ENCODE measurements at places on chromosomes 2 and 18.

DNA sequence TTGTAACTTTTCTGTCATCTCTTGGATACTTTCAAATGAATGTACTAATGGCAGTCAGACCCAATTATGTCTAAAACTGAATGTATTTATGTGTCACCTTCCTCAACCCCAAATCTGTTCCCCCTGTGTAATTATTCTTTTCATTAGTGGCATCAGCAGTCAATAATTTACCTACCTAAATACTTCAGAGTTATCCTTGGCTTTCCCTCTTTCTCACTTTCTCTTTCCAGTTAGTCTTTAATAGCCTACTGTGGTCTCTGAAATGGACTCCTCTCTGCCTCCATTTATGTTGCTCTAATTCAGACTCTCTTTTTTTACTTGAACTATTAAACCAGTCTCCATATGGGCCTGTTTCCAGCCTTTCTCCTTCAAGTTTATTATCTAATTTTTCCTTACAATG is 21.0 kb downstream of the C18orf63 start:
- no peak for DNase-seq

- no peak for DNase-seq
Observed at GRCh38 chr2:50957896-50958295, 74.0 kb downstream of the NRXN1 start.

GRCh38 chr2:97730245-97730644 is 16.9 kb downstream of the ZAP70 start:
- DNase-seq: no peak

- no peak for DNase-seq
Observed at GRCh38 chr2:171214093-171214492, 53.4 kb upstream of the TLK1 start.

GRCh38 chr2:188551671-188552070 is 260.0 kb downstream of the GULP1 start:
- no peak for DNase-seq

- DNase-seq: peak; percentile 95
Observed at GRCh38 chr2:74421221-74421870, at the start of the genes C2orf81 and WDR54. Gene C2orf81 (minus strand): TSS chr2:74421619. CDS start chr2:74421560, 59 bp downstream. Gene WDR54 (plus strand): TSS chr2:74421730. CDS start chr2:74422154, 424 bp downstream.

GRCh38 chr2:18290386-18290785 is 270.1 kb downstream of the RDH14 start:
- no peak for DNase-seq

DNA sequence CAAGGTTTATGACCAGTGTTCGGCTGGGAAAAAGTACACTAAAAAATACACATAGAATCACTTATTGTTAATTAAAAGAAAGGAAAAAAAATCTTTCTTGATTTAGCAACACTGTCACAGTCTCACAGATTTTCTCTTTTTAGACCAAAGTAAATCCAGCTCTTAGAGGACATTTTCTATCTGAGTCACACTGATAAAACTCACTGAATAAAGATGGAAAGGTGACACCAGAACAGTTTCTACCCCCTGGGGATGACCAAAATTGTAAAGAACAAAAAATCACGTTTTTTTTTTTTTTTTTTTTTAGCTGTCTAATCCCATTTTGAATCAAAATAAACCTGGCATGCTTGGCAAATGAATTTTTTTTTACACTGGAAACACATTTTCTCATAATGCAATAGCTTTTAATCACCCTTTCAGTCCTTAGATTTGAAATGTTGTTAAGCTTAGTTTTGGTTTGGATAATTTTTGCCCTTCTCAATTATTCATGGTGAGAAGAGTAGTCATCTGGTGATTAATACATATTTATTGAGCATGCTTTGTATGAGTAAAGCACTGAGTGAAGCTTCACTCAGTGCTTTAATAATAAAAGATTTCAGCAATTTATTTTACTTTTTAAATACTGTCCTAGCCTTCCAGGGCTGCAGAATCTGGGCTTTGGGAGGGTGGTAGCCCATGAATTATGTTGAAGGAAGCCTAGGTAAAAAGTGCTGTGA is 886.3 kb downstream of the SLC4A3 start:
- DNase-seq: no peak
